ENCODE measurements at places on chromosomes 2 and 18.
A peak's percentile ranks its signal among the peaks of the same experiment; 100 is the strongest.

- DNase-seq, result no peak
Measured at GRCh38 chr18:73656691-73657090, 490.9 kb downstream of the FBXO15 start.

DNA sequence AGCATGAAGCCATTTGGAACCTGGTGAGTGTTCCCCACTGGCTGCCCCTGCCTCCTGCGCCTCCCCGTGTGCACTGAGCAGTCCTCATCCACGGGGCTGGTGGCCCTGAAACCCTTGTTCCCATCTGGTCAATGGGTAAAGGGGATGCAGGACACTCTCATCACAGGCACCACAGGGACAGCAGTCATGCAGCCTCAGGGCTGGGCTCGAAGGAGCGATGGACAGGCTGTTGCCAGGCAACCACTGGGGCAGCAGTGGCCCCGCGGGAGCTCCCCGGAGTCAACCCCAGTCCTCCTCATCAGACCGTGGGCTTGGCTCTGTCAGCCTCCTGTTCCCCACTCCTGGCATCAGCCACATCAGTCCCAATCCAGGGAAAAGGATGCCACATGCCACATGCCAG, 509.5 kb downstream of the EIPR1 start:
- DNase-seq, result no peak

DNA sequence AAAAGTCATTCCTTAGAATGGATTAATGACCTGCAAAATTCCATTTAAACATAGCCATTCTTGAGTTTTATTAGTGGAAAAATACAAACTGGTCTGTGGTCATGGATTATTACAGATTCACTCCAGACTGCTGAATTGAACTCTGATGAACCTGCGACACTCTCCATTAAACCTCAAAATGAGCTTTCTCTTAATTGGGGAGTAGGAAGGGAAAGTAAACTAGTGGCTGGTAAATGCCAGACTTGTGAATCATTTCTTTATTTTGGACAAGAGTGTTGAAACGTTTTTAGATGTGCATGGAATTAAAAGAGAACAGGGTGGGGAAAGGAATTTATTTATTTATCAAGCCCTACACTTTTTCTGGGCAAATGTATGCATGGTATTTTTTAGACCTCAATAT, 321.2 kb upstream of the FANCL start:
- DNase-seq, result no peak

DNA sequence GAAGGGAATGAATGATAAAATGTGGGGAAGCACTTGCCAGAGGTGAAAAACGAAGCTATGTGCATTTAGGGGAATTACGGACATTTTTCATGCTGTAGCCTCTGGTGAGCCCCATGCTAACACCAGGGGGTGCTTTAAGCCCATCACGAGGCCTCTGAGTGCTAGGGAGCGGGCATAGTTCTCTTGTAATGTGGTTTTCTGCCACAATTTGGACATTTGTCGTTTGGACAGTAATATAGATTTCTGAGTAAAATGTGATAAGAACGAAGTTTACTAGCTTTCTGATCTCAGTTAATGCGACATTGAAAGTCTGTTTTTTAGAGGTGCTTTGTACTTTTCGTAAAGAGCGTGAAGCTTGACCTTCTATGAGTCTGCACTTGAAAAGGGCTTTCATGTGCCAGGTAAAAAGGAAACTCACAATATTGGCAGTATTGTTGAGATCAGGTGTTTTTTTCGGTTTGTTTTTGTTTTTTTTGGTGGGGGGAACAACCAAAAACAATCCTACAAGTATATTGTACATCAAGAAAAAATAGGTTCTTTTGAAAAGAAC, 50.6 kb downstream of the TRAF3IP1 start:
- peak; percentile 85 for DNase-seq

DNA sequence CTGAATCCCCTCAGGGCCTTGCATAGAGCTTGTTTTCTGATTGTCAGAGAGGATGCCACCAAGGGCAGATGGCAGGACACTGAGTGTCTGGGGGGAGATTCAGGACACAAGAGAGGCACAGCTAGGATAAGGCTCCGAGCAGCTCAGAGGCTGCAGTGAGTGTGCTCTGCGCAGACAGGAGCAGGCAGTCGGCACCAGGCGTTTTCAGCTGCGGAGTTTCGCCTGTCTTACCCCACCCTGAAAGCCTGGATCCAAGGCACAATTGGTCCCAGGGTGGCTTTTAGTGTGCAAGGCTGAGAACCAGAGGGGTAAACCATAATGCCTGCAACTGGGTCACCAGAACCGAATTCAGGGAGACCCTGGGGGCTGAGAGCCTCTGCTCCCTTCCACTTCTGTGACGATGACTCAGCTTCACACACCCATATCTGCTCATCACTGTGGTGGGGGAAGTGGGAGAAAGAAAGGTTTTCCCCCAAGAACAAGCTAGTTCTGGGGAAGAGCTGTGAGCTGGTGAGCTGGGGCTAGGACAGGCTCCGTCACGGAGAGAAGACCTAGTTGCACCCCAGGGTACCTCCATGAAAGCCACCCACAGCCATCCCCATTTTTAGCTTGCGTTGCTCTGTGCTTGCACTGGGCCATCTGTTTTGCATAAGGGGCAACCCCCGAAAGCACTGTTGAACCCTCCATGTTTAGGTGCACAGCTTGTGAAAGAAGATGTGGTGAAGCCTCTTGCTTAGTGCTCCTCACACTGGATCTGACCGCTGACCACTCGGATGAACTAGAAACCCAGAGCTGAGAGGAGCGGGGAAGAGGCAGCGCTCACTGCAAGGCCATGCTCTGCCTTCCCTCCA, 173.7 kb downstream of the CELF4 start:
- DNase-seq, result no peak

All from hematopoietic multipotent progenitor cell treated with erythropoietin and hydrocortisone succinate and interleukin-3 and kit ligand, for 8 days (in vitro differentiated cells).